IgD-negative memory B cell (primary cell): ENCODE measurements at places on chromosomes 1 and 21. TPM values are rescaled to one million over a fixed set of nuclear protein-coding genes. Genes with fewer than 3 reads are reported as not detected.

Gene ITLN2
- polyA plus RNA-seq: not detected

Gene SYT14
- polyA plus RNA-seq: not detected

Gene U2AF1
- polyA plus RNA-seq: 79.3 TPM

Gene GLIS1
- not detected for polyA plus RNA-seq

Gene DIO1
- 0.18 TPM for polyA plus RNA-seq

Gene S100A9
- 44.6 TPM for polyA plus RNA-seq

Gene PIK3CD
- 82.6 TPM for polyA plus RNA-seq
